ENCODE measurements at places on chromosomes 2 and 18. TPM values are rescaled to one million over a fixed set of nuclear protein-coding genes. Genes with fewer than 3 reads are reported as not detected.

- DNase-seq: no peak
Measured at GRCh38 chr18:39675906-39676305, 2110.3 kb upstream of the CELF4 start.

DNA sequence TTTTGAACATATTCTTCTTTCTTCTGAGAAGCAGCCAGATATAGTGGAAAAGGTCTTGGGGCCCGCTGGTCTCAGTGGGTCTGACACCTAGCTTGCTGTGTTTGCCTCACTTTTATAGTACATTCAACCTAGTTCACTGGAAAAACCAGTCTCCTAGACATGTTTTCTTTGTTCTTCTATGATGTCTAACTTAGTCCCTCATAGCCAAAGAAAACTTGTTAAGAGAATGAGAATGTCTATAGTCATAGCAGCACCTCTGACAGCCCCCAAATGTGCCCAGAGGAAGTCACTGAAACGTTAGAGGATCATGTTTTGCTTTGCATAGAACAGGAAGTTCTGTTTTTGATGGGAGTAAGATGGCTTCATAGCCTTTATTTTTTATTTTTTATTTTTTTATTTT lies 40.3 kb downstream of the TNFRSF11A start:
- DNase-seq: no peak

DNA sequence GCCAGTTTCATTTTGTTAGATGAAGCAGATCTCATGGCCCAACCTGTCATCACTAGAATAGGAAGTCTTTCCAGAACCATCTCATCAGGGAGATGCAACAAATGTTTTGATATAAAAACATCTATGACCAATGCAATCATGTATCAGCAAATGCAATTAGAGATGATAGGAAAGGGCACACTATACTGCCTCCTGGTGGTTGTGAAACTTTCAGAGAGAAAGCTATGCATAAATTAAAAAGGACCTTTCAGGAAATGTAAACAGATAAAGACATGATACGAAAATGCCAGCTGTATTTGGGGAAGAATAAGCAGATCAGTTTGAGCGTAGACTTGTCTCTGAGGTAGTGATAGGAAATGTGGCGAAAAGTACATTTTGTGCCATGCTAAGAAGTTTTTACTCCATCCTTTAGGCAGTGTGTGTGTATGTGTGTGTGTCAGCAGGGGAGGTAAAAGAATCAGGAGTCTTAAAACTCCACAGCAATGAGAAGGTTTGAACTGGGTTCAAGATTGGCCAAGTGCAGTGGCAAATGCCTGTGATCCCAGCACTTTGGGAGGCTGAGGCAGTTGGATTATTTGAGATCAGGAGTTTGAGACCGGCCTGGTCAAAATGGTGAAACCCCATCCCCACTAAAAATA lies 479.3 kb downstream of the CPS1 start:
- DNase-seq: no peak

DNA sequence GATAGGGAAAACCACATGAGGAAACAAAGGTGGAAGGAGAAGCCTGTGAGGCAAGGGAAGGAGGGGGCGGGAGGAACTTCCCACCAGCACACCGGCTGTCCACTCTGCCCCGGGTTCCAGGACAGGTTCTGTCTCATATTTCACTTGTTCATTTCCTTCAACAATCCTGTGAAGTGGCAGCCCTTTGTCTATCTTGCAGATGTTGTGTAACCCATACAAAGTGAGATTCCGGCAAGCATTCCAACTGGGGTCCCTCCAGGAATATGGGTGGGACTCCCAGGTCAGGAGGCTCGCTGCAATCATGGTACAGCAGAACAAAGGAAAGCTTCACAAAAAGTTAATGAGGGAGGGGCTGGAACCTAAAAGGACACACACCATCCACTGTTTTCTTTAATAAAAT lies 271.3 kb upstream of the PXDN start:
- DNase-seq: no peak

Gene PRKAG3
- 0.14 TPM for total RNA-seq

Gene SUPT7L
- 29.7 TPM for total RNA-seq

Data from left ventricle myocardium inferior (tissue), 1 donor.